Activated naive CD4-positive, alpha-beta T cell treated with anti-CD3 and anti-CD28 coated beads, Interleukin-2, amount 50 U/mL, for 72 hours (primary cell): ENCODE measurements at places on chromosomes 4 and X. TPM values are rescaled to one million over a fixed set of nuclear protein-coding genes. Genes with fewer than 3 reads are reported as not detected.

The COL25A1 gene
- total RNA-seq = not detected

The GK2 gene
- not detected for total RNA-seq

The WAS gene
- total RNA-seq = 93.0 TPM

The MGARP gene
- 0.31 TPM for total RNA-seq

The KIF4A gene
- 38.0 TPM for total RNA-seq

The TACR3 gene
- total RNA-seq = not detected

The DOK7 gene
- not detected for total RNA-seq

The EBP gene
- total RNA-seq = 176 TPM

The MAGED1 gene
- total RNA-seq = 32.4 TPM

The TMSB15C gene
- total RNA-seq = 2.8 TPM

The PROM1 gene
- total RNA-seq = 0.41 TPM

The ASMT gene
- not detected for total RNA-seq

The LIMCH1 gene
- not detected for total RNA-seq

The GPC4 gene
- not detected for total RNA-seq

The CT55 gene
- total RNA-seq = not detected

The IL1RAPL2 gene
- total RNA-seq = not detected

The AMER1 gene
- total RNA-seq = 2.8 TPM

The SMIM10L2A gene
- total RNA-seq = 0.54 TPM

The PAGE4 gene
- total RNA-seq = not detected

The GSTCD gene
- 15.7 TPM for total RNA-seq

The NEXMIF gene
- total RNA-seq = 2.1 TPM

The CWH43 gene
- not detected for total RNA-seq

The FAM184B gene
- not detected for total RNA-seq

The LRBA gene
- 77.9 TPM for total RNA-seq
